ENCODE measurements at places on chromosomes 3 and 15.

GRCh38 chr3:101602731-101603130, 28.8 kb downstream of the PCNP start:
- DNase-seq: no peak

DNA sequence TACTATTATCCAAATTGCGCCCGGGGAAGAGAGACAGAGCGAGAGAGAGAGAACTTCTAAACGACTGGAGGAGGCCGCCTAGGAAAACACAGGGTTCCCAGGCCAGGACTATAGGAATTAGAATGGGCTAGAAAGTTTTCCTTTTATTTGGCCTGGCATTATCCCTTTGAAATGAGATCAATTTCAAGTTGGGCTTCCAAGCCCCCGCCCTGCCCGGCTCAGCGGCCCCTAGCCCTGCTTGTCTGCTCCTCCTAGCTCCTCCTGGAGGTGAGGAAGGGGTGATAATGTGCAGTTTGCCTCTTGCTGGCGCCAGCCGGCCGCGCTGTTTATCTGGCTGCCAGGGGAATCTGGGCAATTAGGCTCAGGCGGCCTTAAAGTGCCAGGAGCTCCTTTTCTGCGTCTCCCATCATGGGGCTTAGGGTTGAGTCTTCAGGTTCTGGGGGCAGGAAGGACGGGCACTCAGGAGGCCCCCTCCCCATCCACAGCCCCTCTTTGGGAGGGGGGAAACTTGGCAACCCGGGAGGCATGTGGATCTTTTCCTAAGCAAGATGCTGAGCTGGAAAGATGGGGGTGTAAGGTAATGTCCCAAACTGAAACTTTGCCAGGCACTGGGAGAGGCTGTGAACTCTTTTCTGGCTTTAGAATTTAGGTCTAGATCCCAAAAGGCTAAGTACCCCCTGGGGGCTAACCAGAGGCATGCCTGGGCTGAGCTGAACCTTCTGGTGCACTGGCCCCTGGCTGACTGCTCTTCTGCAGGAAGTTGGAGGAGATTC, 5.5 kb downstream of the SMAD6 start:
- DNase-seq: no peak

GRCh38 chr3:174215456-174215855, 643.7 kb upstream of the NAALADL2 start:
- no peak for DNase-seq

DNA sequence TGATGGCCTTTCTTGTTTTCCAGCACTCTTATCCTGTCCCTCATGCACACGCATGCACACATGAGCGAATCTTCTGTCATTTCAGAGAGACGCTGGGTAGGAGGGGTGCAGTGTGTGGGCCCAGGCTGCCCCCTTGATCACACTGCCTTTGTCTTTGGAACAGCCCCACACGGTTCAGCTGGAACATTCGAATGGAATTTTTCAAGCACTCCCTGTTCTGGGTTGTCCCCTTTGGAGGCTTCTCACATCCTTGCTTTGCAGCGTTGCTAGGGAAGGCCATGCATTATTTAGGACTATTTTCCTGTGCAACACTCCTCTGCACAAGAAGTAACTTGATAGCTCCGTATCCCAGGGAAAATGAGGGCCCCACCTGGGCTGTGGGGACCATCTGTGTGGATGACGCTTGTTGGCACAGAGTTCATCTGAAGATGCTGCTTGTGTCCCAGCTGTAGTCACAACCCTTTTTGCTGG, 78.4 kb downstream of the SPSB4 start:
- no peak for DNase-seq

GRCh38 chr3:195248281-195248680, 22.7 kb downstream of the XXYLT1 start:
- DNase-seq: no peak

DNA sequence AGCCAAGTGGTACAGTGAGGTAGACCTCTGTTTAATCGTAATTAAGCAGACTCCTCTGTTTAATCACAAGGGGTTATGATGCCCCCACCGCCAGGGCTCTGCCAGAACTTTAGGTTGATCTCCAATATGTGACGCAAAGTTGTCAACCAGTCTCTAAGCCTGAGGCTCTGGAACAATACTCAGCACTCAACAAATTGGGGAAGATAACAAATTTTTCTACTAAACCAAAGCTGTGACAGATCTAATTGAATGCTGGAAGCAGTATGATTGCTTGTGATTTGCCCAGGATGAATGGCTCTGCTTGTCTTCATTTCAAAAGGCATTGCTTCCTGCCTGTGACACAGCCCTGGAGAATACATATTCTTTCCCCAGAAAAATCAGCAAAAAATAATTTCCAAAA, 57.1 kb downstream of the SNTN start:
- no peak for DNase-seq

- no peak for DNase-seq
Measured at GRCh38 chr15:101307048-101307896, 12.2 kb upstream of the SNRPA1 start.

DNA sequence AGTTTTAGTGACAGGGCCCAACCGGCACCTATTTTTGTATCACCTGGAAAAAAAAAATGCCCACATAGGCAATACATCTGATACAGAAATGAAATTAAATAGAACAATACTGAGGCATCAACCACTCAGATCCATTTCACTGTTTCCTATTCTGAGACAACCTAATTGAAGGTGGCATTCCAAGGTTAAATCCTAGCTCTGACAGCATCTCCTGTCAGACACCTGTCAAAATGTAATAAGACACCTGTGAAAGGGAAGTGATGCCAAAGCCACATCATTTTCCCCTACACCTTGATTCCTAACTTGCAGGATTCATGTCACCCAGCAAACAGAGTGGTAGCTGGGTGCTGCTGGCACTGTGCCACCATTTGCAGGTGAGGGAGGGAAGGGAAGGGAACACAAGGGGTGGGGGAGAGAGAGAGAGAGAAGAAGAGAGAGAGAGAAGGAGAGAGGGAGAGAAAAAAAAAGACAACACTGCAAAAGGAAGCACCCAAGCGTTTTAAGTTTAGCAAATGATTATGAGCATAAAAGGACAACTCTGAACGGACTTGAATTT, 1044.6 kb upstream of the CFAP20DC start:
- no peak for DNase-seq

GRCh38 chr3:28247286-28247685, 5.9 kb downstream of the CMC1 start:
- DNase-seq: no peak

DNA sequence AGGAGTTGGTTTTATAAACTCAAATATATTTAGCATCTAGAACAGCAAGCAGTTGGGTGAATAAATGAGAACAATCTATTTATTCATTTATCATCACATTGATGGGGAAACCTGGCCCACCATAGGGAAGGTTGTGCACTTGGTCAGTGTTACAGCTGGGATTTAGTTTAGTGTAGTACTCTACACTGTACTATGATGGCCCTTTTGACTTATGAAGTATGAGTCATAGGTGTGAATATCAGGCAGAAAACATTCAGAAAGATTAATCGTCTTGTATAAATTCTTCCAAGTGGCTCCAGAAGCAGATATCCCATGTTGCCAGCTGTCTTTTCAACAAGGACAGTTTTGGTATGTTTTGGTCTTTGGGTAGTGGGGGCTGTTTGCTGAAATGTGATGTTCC, 38.0 kb downstream of the BBS4 start:
- no peak for DNase-seq

DNA sequence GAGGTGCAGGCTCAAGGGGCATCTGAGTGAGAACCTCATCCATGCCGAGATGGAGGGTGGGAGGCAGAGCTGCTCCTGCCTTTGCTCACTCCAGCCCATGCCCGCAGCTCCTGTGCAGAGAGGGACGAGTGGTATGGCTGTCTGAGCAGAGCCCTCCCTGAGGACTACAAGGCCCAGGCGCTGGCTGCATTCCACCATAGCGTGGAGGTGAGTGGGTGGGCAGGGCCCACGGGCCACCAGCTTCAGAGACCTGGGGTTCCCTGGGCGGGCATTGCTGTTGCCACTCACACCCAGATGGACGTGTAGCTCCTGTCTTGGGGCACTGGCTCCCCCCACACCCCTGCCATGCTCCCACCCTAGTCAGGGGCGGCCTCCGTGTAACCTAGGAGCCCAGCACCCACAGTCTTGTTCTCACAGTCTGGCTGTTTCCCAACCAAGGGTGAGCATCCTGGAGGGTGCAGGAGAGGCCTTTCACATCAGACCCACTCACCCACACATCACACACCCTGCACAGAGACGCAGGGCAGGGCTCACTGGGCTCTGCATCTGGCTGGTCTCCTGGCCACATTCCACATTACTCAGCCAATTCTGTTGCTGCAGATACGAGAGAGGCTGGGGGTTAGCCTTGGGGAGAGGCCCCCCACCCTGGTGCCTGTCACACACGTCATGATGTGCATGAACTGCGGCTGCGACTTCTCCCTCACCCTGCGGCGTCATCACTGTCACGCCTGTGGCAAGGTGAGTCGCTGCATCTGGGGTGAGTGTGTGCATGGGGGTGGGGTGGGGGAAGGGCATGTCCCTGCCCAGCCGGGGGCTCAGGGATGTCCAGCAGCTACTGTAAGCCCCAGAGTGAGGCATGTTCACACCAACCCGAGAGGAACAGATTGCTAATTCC, 25.3 kb upstream of the NR2C2 start:
- no peak for DNase-seq

GRCh38 chr3:31988271-31988670, 6.7 kb downstream of the ZNF860 start:
- no peak for DNase-seq

GRCh38 chr15:60392601-60392985, 5.2 kb downstream of the ANXA2 start:
- peak; percentile 74 for DNase-seq

DNA sequence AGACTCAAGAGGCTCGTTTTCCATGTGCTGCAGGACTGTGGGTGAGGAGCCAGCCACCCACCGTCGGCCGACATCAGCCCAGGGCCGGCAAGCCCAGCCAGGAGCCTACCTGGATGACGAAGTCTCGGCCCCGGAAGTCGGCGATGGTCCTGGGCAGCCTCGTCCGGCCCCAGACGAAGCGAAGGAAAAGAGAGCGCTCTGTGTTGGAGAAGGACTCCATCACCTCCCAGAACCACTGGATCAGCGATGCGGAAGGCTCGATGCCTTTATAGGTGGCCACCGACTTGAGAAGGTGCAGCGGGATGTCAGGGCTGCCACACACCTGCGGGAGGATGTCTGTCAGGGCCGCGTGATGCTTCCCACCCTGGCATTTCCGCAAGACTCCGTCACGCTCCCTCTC, 13.8 kb upstream of the OCA2 start:
- no peak for DNase-seq

GRCh38 chr3:71214016-71214415, 369.5 kb downstream of the FOXP1 start:
- no peak for DNase-seq

GRCh38 chr3:13112521-13113345, 39.5 kb upstream of the IQSEC1 start:
- DNase-seq: no peak

- no peak for DNase-seq
Measured at GRCh38 chr15:37619358-37620042, 314.9 kb upstream of the TMCO5A start.
